ENCODE measurements at places on chromosomes 2 and 18. TPM values are rescaled to one million over a fixed set of nuclear protein-coding genes. Genes with fewer than 3 reads are reported as not detected.
A peak's percentile ranks its signal among the peaks of the same experiment; 100 is the strongest.

DNA sequence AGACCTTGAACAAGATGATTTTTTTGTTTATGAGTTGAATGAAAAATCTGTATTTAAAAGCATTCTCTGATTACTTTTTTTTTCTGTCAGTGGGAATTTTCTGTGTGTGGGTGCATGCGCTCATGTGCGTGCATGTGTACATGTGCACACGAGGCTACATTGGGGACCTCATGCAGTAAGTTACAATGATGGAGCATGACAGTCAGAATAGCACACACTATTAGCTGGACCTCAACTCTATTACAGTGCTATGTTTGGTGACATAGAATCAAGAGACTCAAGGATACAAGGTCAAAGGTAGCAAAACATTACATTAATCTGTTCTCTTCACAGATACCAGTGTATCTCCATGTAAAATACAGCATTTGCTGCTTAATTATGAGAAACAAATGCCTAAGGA lies 276.8 kb upstream of the FIGN start:
- H3K27ac ChIP-seq, result no peak overlapping the region
- no peaks in the 10 kb centered on the region for H3K27me3 ChIP-seq
- H3K4me3 ChIP-seq, result no peak overlapping the region
- no peaks in the 10 kb centered on the region for H3K36me3 ChIP-seq

GRCh38 chr2:52745144-52745543 lies 1022.5 kb upstream of the CHAC2 start:
- no peaks in the 10 kb centered on the region for H3K4me1 ChIP-seq
- no peaks in the 10 kb centered on the region for H3K36me3 ChIP-seq

- H3K4me3 ChIP-seq, result no peak within 1 kb of the TSS
- peaks cover 9% of the 10 kb centered on the region for H3K4me1 ChIP-seq
- no peaks in the 10 kb centered on the region for H3K36me3 ChIP-seq
Measured at GRCh38 chr2:9003616-9004337, at the start of gene MBOAT2. MBOAT2 (minus strand) TSS chr2:9003684; CDS start chr2:9003614, 70 bp downstream.

DNA sequence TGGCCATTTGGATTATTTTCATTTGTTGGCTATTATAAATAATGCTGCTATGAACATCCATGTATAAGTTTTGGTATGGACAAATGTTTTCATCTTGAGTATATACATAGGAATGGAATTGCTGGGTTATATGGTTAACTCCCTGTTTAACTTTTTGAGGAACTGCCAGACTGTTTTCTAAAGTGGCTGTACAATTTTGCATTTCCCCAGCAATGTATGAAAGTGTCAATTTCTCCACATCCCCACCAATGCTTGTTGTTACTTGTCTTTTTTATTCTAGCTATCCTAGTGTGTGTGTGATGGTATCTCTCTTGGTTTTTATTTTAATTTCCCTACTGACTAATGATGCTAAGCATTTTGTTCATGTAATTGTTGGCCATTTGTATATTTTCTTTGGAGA lies 90.6 kb upstream of the CYP26B1 start:
- H3K4me1 ChIP-seq, result no peaks in the 10 kb centered on the region
- no peak overlapping the region for H3K27ac ChIP-seq
- no peaks in the 10 kb centered on the region for H3K27me3 ChIP-seq
- no peak for DNase-seq

- no peaks in the 10 kb centered on the region for H3K27me3 ChIP-seq
- H3K4me1 ChIP-seq, result peaks cover 59% of the 10 kb centered on the region
- peaks cover 3% of the 10 kb centered on the region for H3K36me3 ChIP-seq
- H3K4me3 ChIP-seq, result no peak overlapping the region
- H3K27ac ChIP-seq, result peak overlapping the region; percentile 14
Measured at GRCh38 chr2:233112329-233112728, 52.2 kb downstream of the INPP5D start.

DNA sequence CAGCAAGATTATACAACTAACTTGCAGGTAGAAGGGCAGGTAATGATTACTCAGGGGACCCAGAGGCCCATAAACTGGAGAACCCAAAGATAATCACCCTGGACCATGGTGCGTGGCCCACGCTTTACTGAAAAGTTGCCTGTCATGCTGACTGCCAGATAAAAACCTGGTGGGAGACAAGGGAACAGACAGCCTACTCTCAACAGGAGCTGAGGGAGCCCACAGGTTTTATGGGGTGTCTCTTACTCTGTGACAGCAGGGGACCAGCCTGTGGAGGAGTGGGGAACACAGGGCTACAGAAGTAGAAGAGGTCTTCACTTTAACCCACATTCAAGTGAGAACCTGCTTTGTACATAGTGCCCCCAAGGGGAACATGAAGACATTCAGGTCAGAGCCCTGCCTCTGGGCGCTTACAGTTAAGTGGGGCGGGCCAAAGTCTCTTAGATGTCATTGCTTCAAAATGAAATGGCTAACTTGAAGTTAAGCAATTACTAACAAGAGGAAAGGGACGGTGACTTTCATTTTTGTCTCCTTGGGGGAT lies 60.4 kb downstream of the DHRS9 start:
- no peaks in the 10 kb centered on the region for H3K27me3 ChIP-seq
- H3K27ac ChIP-seq, result no peak overlapping the region
- no peaks in the 10 kb centered on the region for H3K4me1 ChIP-seq
- DNase-seq, result no peak

GRCh38 chr2:168482952-168483831 lies 27.1 kb downstream of the CERS6 start:
- no peak for DNase-seq
- H3K4me1 ChIP-seq, result no peaks in the 10 kb centered on the region
- H3K27me3 ChIP-seq, result no peaks in the 10 kb centered on the region
- no peak overlapping the region for H3K4me3 ChIP-seq
- no peaks in the 10 kb centered on the region for H3K36me3 ChIP-seq

- H3K4me1 ChIP-seq, result peaks cover 10% of the 10 kb centered on the region
- no peaks in the 10 kb centered on the region for H3K27me3 ChIP-seq
- DNase-seq, result no peak
- no peak overlapping the region for H3K27ac ChIP-seq
- peaks cover 37% of the 10 kb centered on the region for H3K36me3 ChIP-seq
Measured at GRCh38 chr18:46268671-46269070, 164.5 kb downstream of the HAUS1 start.

DNA sequence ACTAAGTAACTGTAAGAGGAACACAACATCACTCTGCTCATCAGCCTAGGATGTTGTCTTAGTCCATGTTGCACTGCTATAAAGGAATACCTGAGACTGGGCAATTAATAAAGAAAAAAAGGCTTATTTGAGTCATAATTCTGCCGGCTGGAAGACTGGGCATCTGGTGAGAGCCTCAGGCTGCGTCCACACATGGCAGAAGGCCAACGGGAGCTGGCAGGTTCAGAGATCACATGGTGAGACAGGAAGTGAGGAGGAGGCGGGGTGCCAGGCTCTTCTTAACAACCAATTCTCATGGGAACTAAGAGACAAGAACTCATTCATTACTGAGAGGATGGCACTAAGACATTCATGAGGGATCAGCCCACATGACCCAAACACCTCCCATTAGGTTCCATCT lies 46.8 kb downstream of the EPG5 start:
- no peaks in the 10 kb centered on the region for H3K4me1 ChIP-seq
- H3K4me3 ChIP-seq, result no peak overlapping the region

GRCh38 chr2:16756831-16757644 lies 91.4 kb upstream of the CYRIA start:
- no peak overlapping the region for H3K27ac ChIP-seq
- H3K4me3 ChIP-seq, result no peak overlapping the region
- H3K4me1 ChIP-seq, result no peaks in the 10 kb centered on the region
- H3K36me3 ChIP-seq, result no peaks in the 10 kb centered on the region
- peak; percentile 7 for DNase-seq
- no peaks in the 10 kb centered on the region for H3K27me3 ChIP-seq

- H3K4me3 ChIP-seq, result no peak overlapping the region
- no peak for DNase-seq
- H3K27ac ChIP-seq, result no peak overlapping the region
- peaks cover 3% of the 10 kb centered on the region for H3K27me3 ChIP-seq
Measured at GRCh38 chr2:172697296-172697695, 38.3 kb upstream of the RAPGEF4 start.

GRCh38 chr18:59072727-59073421 lies 66.8 kb upstream of the SEC11C start:
- H3K4me1 ChIP-seq, result no peaks in the 10 kb centered on the region
- H3K4me3 ChIP-seq, result no peak overlapping the region
- no peak overlapping the region for H3K27ac ChIP-seq
- no peak for DNase-seq
- H3K36me3 ChIP-seq, result no peaks in the 10 kb centered on the region
- peaks cover 3% of the 10 kb centered on the region for H3K27me3 ChIP-seq

DNA sequence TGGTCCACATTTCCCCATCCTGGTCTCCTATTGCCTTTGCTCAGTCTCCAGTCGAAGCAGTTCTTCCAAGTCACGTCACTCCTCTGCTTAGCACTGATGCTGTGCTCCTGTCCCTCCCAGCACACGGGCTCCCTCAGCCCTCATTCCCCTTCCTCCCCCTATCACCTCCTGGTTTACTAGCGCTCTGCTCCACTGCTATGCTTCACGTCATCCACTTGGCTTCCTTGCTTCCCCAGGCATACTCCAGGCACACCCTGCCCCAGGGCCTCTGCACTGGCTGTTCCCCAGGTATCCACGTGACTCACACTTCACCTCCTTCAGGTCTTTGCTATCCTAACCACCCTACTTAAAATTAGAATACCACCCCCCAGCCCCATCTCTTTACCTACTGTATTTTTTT lies 269.3 kb downstream of the GLI2 start:
- no peak overlapping the region for H3K4me3 ChIP-seq
- no peaks in the 10 kb centered on the region for H3K36me3 ChIP-seq
- no peaks in the 10 kb centered on the region for H3K4me1 ChIP-seq

DNA sequence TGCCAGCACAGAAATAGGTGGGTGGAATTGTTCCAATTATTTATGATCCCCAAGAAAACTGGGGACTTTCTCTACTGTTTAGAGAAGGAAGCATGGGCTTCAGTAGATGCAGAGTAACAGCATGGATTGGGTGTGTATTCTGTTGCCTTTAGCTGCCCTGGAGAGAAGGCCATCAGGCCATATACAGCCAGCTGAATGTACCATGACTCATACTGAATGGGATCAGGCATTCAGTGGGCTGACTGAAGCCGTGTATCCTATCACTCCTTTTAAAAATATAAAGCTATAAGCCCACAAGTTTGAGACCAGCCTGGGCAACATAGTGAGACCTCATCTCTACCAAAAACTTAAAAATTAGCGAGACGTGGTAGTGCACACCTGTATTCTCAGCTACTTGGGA lies 16.7 kb upstream of the PLEKHM3 start:
- H3K4me1 ChIP-seq, result no peaks in the 10 kb centered on the region
- H3K36me3 ChIP-seq, result no peaks in the 10 kb centered on the region
- H3K27me3 ChIP-seq, result peaks cover 3% of the 10 kb centered on the region
- no peak overlapping the region for H3K27ac ChIP-seq
- no peak overlapping the region for H3K4me3 ChIP-seq

- peaks cover 55% of the 10 kb centered on the region for H3K4me1 ChIP-seq
- DNase-seq, result no peak
- H3K36me3 ChIP-seq, result peaks cover 5% of the 10 kb centered on the region
- no peak overlapping the region for H3K27ac ChIP-seq
- H3K27me3 ChIP-seq, result no peaks in the 10 kb centered on the region
- peak overlapping the region; percentile 27 for H3K4me3 ChIP-seq
Measured at GRCh38 chr2:134127496-134127895, 126.4 kb upstream of the MGAT5 start.

DNA sequence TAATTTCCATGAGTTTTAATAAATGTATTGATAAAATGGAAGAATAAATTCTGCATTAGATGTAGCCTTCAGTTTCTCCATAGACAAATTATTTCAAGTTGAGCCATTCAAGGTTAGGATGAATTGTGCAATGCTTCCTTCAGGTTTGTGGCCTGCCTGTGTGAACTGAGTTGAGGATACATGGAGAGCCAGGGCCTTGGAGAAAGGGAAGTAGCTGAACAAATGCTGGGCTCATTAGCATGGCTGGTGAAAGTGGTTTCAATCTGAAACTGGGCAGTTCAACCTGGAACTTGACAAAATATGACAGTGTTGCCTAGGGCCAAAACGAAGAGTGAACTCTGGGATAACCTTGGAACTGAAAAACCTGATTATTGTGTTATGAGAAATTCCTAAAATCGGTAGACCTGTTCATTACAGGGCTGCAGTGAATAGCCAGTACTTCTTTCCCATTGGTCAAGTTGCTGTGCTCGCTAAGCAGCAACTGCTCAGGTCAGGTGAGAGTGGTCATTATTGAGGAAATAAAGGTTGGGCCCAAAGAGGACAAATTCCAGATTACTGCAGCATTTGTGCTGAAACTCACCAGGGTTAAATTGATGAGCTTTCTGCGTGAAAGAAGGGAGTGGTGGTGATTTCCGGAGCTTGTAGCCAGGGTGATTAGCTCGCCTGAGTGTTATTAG lies 12.7 kb downstream of the INPP1 start:
- H3K27me3 ChIP-seq, result no peaks in the 10 kb centered on the region
- DNase-seq, result no peak
- H3K27ac ChIP-seq, result no peak overlapping the region
- peaks cover 27% of the 10 kb centered on the region for H3K4me1 ChIP-seq

DNA sequence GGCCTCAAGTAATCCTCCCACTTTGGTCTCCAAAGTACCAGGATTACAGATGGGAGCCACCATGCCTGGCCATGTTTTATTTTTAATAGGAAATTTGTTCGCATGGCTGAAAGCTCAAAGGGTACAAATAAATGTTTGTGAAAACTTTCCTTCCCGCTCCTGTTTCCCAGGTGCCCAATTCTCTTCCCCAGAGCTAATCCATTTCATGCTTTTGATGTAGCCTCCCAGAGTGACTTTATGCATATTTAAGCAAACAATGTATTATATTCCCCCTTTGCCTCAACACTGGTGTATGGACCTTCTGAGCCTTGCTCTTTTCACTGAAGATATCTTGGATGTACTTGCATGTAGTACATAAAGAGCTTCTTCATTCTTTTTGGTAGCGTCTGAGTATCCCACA lies 52.5 kb upstream of the ITSN2 start:
- no peak for DNase-seq
- H3K27me3 ChIP-seq, result peaks cover 3% of the 10 kb centered on the region
- H3K36me3 ChIP-seq, result no peaks in the 10 kb centered on the region
- no peak overlapping the region for H3K4me3 ChIP-seq

- H3K36me3 ChIP-seq, result no peaks in the 10 kb centered on the region
- H3K4me3 ChIP-seq, result peak overlapping the region; percentile 42
- no peak overlapping the region for H3K27ac ChIP-seq
- no peaks in the 10 kb centered on the region for H3K27me3 ChIP-seq
- no peaks in the 10 kb centered on the region for H3K4me1 ChIP-seq
- DNase-seq, result peak; percentile 70
Measured at GRCh38 chr2:45778720-45779171, 127.3 kb downstream of the PRKCE start.

The SPC25 gene
- 1.2 TPM for polyA plus RNA-seq

The ADRA2B gene
- polyA plus RNA-seq, result not detected

The CCDC150 gene
- polyA plus RNA-seq, result not detected

The TMEM163 gene
- polyA plus RNA-seq, result 0.33 TPM

The AQP4 gene
- not detected for polyA plus RNA-seq

The HOXD8 gene
- not detected for polyA plus RNA-seq

The SGPP2 gene
- polyA plus RNA-seq, result 2.7 TPM

Measured in CD4-positive, CD25-positive, alpha-beta regulatory T cell (primary cell).